ENCODE measurements at places on chromosomes 13 and 19.

DNA sequence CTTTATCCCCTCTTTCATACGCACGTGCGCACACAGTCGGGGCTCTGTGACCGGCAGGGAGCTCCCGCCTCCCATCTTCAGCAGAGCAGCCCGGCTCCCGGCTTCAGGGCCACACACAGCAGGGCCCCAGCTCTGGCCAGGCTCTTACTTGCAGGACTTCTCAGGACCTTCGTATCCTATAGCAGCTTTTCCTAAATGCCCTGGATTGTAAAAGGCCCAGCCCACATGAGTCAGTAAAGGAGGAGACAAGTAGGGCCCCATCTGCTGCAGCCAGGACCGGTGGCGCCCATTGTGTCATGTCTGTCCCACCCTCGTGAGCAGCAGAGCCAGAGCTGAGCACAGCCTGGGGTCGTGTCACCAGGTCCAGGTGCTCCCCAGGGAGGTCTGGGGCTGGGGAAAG lies 107.6 kb upstream of the VSTM2B start:
- no peak for DNase-seq

DNA sequence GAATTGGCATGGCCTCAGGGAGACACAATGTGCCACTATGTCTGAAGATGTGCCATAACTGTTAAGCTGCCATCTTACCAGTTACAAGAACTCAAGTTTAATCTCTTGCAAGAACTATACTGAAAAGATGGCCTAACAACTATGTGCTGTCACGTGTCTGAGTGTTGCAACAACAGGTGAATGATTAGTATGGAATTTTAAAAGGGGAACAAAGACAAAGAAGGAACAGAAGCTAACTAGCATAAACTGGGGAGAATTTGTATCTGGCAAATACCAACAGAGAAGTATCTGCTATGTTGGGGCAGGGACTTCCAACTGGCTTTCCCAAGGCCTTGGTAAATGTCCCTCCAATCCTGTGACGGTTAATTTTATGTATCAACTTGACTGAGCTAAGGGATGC lies 11.5 kb upstream of the ACOD1 start:
- no peak for DNase-seq

- DNase-seq = no peak
These were observed 186.9 kb upstream of the OBI1 start for GRCh38 chr13:78845656-78846365.

DNA sequence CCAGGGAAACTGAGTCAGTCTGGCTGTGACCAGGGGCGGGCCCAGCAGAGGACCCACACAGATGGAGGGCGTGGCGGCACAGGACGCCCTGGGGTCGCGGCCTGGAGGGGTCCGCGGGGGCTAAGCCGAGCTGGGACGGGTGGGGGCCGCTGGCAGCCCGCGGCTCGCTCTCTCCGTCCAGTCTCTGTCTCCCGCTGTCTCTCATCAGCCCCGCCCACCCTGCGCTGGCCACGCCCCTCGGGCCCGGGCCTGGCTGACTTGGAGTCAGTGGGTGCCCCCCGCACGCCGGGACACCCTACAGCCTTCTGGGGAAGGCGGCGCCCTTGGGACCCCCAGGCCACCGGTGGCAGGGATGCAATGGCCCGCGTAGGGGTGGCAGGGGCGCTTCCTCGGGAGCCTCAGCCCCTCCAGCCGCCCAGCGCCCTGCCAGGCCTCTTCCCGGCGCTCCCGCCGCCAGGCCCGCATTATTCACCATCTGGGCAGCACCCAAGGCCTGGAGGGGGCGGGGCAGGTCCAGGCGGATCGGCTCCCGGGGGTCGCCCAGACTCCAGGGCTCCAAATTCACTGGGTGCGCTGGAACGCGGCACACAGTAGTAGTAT lies at the start of gene TBXA2R:
TSS of gene TBXA2R (minus strand) at position 186 of the 600 bp plus-strand sequence. CDS start 6,241 bp downstream, outside the sequence.
- no peak for DNase-seq

- DNase-seq = no peak
These were observed 48.7 kb upstream of the PCCA start for GRCh38 chr13:100040196-100040595.

GRCh38 chr13:27919659-27919933 lies 204 bp upstream of the PDX1 start:
- DNase-seq = no peak

GRCh38 chr13:112711528-112712265 lies 21.9 kb downstream of the ATP11A start:
- no peak for DNase-seq

- no peak for DNase-seq
These were observed 15.3 kb upstream of the RAB8A start for GRCh38 chr19:16096280-16096855.

GRCh38 chr13:48600374-48601364 lies 53.1 kb upstream of the CYSLTR2 start:
- DNase-seq = no peak

DNA sequence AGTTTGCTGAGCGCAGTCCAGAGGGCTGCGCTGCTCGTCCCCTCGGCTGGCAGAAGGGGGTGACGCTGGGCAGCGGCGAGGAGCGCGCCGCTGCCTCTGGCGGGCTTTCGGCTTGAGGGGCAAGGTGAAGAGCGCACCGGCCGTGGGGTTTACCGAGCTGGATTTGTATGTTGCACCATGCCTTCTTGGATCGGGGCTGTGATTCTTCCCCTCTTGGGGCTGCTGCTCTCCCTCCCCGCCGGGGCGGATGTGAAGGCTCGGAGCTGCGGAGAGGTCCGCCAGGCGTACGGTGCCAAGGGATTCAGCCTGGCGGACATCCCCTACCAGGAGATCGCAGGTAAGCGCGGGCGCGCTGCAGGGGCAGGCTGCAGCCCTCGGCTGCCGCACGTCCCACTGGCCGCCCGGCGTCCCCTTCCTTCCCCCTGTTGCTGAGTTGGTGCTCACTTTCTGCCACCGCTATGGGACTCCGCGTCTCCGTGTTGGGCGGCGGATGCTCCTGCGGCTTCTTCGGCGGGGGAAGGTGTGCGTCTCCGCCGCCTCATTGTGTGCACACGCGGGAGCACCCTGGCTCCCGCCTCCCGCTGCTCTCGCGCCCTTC lies 772 bp downstream of the GPC6 start:
- no peak for DNase-seq

DNA sequence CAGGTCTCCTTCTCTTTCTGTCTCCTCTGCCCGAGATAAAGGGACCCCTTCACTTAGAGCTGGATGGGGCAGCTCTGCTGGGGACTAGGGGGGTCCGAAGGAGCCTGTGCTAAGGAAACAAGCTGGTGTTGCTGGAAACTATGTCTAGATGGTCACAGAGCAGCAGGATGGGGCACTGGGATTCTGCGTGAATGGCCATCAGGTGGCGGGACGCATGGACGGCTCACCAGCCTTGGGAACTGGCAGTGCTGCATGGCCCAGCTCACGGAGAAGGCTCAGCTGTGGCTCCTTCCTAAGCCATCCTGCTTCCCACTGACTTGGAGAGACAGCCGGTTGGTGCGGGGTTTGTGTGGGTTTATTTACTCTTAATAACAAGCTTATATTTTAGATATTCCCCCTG lies 411.8 kb downstream of the ZNF536 start:
- no peak for DNase-seq

Data from T-helper 17 cell (primary cell).